ENCODE measurements at places on chromosomes 1 and 21.

DNA sequence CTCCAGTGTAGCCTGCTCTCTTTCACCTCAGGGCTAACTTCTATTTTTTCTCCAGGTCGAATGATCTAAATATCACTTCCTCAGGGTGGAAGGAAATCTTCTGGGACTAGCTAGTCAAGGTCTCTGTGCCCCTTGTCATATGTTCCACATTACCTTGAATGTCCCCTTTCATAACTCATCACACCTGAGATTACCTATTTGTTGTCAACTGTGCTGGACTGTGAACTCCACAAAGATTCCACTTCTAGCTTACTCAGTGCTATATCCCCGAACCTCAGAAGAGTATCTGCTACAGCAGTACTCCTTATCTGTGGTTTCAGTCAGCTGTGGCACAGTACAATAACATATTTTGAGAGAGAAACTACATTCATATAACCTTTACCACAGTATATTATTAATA lies 14.6 kb upstream of the SYNJ1 start:
- DNase-seq, result no peak

- peak; percentile 7 for DNase-seq
These were observed 2.0 kb downstream of the EPHB2 start for GRCh38 chr1:22712502-22713271.

DNA sequence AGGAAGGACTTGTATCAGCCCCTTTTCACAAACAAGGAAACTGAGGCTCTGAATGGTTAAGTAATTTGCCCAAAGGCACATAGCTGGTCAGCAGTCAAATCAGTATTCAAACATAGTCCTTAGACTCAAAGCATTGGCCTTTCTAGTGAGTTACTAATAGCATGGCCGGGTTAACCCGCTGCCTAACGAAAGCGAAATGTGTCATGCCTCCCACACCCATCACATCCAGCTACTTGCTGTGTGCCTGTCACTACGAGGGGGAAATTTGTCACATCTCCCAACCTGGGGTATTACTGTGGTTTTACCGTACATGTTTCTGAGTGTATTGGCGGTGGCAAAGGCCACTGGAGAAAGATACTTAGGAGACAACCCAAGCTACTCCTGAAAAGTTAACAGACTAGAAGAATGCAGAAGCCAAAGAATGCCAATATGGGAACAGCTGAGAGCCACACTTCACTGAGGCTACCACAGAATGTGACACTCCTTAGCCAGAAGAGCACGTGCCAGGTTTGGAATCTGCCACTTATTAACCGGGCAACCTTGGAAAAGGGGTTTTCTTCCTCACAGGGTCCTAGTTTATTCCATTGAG lies 363.5 kb downstream of the KCNH1 start:
- no peak for DNase-seq

GRCh38 chr1:211610779-211611556 lies 32.0 kb upstream of the SLC30A1 start:
- no peak for DNase-seq

DNA sequence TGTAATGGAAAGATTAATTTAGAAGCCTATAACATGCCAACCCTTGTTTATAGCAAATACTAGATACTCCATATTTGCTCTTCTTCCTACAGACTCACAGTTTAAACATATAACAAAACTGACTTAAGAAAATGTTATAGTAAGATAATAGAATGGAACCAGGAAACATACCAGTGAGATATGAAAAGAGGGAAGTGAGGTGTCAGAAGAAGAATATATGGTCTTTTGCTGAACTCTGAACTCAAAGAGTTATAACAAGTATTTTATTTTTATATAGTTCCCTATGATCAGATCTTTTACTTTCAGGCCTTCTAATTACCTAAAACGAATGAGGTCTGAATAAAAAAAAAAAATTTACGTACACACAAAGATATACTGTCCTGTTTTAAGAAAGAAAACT lies 20.9 kb downstream of the TMED5 start:
- DNase-seq, result no peak

GRCh38 chr1:173161510-173162221 lies 45.5 kb downstream of the TNFSF4 start:
- DNase-seq, result no peak

GRCh38 chr21:45073301-45074047 lies 906 bp upstream of the ADARB1 start:
- no peak for DNase-seq

- no peak for DNase-seq
These were observed 232.6 kb downstream of the SRGAP2C start for GRCh38 chr1:121417325-121417923.

GRCh38 chr21:29342363-29342957 lies 43.7 kb downstream of the BACH1 start:
- DNase-seq, result peak; percentile 36

DNA sequence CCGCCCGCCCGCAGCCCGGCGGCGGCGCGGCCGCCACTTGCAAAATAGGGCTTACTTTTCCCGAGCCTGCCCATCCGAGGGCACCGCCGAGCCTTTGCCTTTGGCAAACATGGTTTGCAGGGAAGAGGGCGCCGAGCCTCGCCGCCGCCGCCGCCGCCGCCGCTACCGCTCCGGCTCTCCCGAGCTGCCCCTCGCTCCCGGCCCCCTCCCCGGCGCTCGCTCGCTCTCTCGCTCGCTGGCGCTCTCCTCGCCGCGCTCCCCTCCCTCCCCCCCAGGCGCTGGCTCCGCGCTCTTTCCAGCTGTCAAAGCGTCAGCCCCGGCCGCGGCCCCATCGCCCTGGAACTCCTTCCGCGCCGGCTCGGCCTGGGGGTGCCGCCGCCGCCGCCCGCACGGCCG lies 298 bp downstream of the SSBP3 start:
- no peak for DNase-seq

GRCh38 chr1:8013800-8014199 lies 12.3 kb downstream of the ERRFI1 start:
- DNase-seq, result no peak

DNA sequence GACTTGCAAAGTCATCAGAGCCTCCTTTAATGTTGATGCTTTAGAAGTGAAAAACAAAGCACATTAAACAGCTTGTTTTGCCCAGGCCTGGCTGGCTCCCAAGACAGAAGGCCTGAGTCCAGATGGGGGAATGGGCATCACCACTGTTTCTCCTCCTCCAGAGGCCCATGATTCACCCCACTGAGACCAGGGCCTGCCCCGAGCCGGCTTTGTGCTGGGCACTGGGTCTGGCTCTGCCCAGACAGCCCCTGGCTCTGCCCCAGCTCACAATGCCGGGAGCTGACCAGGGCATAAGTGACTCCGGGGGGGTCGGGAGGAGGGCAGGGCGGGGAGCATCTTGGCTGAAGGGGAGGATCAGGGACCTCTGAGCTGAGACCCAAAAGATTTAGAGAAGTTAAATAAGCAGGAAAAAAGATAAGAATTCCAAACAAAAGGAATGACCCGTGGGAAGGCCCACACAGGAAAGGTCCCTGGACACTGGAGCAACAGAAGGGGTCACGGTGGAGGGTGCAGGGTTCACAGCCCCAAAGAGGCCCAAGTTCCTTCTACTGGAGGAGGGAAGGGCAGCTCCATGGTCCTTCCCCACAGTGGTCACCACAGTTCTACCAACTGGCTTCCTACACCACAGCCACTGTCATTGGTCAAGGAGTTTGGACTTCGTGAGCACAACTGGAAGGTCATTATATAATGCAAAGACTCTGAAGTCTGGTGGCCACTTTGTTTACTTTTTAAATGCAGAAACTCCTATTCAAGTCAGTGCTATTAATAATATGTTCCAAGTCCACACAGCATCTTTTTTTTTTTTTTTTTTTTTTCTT lies 5.5 kb downstream of the C2CD2 start:
- no peak for DNase-seq

- DNase-seq, result no peak
These were observed 4.2 kb upstream of the FAM131C start for GRCh38 chr1:16077406-16078245.

Data from stimulated activated CD4-positive, alpha-beta T cell treated with anti-CD3 and anti-CD28 coated beads, Interleukin-4, amount 100 ng/mL, for 4 hours (primary cell).